ENCODE measurements at places on chromosomes 13 and 19.
A peak's percentile ranks its signal among the peaks of the same experiment; 100 is the strongest.

DNA sequence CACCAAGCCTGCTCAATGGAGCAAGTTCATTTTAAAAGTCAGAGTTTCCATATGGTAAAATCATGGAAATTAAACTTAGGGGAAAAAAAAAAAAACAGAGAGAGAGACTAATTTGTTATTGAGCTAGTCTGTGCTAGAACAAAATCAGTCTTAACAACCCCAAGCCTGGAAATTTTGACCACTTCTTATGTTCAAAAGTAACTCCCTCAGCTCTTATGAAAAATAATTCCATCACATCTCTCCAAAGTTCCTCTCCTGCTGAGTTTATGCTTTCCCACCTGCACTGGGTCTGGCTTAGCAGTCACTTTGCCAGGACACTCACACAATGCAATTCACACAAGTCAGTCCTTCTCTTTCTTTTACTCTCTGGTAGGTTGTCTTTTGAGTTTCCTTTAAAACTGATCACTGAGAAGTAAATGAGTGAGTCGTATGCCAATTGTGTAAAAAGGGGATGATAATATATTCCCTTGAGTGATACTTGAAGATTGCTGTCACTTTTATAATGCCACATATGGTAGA is 92.6 kb downstream of the ENOX1 start:
- no peak for DNase-seq

DNA sequence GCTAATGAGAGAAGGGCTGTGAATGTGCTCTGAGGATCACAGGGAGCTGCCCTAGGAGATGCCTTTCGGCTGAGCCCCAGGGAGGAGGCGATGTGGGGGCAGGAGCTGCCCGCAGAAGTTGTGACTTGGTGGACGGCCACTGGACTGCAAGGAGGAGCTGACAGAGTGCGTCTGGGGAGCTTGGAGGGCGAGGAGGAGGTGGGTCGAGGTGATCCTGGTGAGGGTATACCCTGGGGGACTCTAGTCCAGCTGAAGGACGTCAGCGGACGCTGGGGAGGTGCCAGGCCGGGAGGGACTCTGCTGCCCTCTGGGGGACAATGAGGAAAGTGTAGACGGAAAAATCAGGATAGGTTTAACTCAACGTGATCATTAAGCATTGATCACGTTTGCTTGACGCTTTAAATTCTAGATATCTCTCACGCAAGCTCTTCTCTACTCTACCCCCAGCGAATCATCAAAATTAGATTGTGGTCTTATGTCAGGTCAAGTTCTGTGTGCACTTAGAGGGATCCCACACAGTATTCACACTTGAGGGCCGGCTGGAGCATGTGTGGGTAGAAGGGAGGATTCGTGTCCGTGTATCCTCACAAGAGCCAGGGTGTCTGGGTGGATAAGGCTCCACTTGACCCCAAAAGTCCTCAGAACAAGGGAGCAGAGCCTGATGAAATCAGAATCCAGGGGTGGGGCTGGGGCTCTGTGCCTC is 3.3 kb upstream of the CEACAM7 start:
- DNase-seq: peak; percentile 19

DNA sequence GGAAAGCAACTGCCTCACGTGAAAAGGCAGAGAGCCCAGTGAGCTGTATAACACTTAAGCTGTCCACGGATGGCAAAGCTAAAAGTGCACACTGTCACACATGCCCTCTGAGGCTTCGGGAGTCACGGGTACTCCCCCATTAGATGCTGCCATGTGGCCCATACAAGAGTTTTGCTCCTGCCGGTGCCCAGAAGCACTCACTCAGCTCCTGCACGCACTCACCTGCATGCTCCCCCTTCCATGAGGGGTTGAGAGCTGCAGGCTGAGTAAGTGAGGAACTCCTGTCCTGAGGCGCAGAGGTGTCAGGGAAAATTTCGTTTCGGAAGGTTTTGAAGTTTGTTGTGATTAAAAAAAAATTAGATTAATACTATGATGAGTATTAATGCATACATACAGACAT is 939.2 kb upstream of the ATXN8OS start:
- DNase-seq: no peak

- DNase-seq: no peak
These were observed 573 bp upstream of the ZNF614 start for GRCh38 chr19:52028780-52029123.

DNA sequence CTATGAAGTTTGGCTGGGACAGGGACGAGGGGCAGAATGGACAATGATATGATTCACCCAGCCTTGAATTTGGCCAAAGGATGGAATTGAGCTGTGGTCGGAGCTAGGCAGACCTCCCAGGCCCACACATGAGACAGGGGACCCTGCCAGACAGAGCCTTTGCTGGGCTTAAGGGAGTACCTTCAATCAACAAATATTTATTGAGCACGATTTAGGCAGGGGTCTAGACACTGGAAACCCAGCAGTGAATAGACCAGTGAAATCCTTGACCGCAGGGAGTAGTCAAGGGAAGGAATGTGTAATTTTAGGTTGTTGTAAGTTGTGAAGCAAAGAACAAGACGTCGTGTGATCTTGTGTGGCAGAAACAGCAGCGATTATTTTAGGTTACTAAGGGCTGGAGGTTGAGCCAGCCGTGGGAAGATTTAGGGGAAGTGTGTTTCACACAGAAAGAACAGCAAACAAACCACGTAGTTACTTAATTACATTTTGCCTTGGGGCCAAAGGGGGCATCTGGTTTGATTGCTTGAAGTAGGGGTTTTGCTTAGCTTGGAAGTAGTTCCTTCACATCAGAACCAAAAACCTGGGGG is 16.9 kb upstream of the AP1M2 start:
- peak; percentile 60 for DNase-seq

DNA sequence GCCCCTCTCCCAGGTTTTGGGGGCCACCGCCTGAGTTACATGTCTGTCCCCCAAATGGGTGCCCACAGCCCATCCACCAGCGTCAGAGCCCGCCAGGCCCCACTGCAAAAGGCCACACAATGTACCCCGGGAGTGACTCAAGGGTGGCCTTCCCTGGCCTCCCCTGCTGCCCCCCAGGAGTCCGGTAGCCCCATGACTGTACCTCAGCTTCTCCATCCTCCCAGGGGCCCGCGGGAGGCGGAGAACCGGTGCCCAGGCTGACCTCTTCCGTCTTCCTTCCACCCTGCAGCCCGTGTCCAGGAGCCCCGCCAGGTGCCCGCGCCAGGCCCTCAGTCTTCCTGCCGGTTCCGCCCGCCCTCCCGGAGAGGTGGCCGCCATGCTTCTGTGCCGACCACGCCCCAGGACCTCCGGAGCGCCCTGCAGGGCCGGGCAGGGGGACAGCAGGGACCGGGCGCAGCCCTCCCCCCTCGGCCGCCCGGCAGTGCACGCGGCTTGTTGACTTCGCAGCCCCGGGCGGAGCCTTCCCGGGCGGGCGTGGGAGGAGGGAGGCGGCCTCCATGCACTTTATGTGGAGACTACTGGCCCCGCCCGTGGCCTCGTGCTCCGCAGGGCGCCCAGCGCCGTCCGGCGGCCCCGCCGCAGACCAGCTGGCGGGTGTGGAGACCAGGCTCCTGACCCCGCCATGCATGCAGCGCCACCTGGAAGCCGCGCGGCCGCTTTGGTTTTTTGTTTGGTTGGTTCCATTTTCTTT is 10.3 kb downstream of the CBARP start:
- DNase-seq: no peak

GRCh38 chr13:21458451-21458812 is 671 bp downstream of the ZDHHC20 start:
- peak; percentile 63 for DNase-seq

DNA sequence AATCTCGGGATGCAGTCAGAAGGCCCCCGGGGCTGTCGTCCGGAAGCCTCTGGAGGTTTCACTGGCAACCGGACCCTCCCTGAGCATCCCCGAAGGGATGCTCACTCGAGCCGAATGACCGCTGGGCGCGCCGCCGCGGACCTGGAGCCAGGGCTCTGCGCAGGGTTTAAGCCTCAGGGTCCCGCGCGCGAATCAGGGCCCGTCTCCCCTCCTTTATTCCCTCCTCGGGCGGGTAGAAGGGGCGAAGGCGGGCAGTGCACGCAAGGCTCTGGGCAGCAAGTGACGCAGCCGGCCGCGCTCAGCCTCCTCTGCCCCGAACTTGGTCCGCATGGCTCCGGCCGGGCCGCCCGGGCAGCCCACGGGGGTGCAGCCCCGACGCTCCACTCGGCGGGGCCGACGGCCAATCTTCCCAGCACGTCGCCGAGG is 572 bp downstream of the SHISA2 start:
- DNase-seq: no peak

Measured in CD4-positive, alpha-beta memory T cell (primary cell).